ENCODE measurements at places on chromosomes 4 and X.

GRCh38 chr4:158826882-158827281 is 58.1 kb downstream of the FNIP2 start:
- DNase-seq = no peak

DNA sequence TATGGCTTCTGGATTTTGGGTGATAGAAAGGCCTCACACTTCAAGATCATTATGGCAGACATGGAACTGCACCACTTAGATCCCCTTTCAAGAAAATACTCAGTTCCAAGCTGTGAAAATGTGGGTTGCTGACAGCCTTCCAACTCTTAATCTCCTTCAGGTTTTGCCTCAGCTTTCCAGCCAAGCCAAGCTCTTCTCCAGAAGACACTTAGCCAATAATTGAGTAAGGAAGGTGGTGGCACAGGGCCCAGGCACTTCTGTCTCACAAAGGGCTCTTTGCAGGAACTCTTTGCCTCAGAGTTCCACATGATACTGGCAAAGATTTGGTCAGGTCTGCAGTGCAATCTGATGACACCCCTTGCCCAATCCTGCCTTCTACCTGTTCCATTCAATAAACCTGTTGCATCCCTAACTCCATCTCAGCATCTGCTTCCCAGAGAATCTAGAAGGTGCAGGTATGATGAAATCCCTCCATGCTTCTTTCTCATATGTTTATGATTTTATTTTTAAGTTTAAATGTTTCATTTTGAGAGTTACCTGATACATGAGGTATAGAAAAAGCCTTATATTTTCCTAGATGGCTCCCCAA is 30.6 kb downstream of the ANXA5 start:
- DNase-seq = no peak

DNA sequence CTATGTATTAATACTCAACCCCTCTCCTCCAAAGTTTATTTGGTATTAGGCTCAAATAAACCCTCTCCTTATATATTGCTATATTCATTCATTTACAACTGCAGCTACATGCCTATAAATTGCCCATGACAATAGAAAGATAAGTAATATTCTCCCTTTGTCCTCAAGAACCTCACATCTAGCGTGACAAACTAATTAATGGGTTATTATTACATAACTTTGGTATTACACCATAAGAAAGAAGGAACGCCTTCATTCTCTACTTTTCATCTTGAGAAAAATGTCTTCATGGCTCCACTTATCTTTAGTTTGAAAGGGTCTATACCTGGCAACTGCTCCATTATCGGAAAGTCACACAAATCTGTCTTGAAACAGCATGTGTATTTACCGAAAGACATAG is 157.7 kb upstream of the RASGEF1B start:
- DNase-seq = no peak

GRCh38 chrX:23482561-23482960 is 147.9 kb downstream of the PTCHD1 start:
- DNase-seq = no peak

DNA sequence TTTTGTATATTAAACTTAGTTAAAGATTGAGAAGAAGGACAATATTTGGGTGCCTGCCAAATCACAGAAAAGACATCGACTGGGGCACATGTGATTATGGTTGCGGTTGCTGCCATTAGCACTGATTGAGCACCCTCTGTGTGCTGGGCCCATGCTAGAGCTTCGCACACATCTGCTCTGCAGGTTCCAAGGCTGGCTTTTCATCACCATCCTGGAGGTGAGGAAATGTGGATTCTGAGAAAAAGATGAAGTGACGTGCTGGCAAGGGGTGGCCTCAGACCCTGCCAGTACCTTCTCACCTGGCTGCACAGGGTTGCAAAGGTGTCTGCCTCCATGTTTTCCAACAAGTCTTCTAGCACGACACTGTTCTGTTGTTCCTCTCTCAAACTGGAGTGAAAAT is 134.0 kb downstream of the EVC2 start:
- no peak for DNase-seq

- DNase-seq = no peak
These were observed 337.8 kb downstream of the ARHGAP24 start for GRCh38 chr4:85812776-85813175.

GRCh38 chr4:68469482-68469881 is 22.2 kb downstream of the TMPRSS11E start:
- no peak for DNase-seq

DNA sequence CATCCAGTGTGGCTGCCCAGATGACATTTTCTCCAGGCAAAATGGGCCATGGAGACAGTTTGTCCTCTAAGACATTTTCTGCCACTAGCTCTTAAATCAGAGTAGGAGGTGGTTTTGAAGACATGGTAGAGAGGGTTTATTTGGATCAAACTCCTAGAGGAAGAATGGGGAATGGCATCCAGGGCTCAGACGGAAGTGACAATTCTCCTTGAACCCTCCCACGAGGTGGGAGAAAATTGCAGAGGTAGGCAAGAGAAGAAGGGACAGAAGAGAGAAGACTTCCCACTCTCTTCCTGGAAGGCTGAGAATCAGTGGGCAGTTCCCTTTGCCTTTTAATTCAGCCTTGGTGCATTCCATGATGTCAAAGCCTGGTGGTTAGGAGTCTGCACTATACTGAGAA is 194.0 kb downstream of the SMIM20 start:
- no peak for DNase-seq

- DNase-seq = no peak
These were observed 57.6 kb downstream of the ENPEP start for GRCh38 chr4:110533590-110533910.

GRCh38 chrX:154529206-154529612 is 13.2 kb upstream of the FAM3A start:
- no peak for DNase-seq

GRCh38 chrX:39840581-39841093 is 257.1 kb downstream of the BCOR start:
- DNase-seq = no peak

DNA sequence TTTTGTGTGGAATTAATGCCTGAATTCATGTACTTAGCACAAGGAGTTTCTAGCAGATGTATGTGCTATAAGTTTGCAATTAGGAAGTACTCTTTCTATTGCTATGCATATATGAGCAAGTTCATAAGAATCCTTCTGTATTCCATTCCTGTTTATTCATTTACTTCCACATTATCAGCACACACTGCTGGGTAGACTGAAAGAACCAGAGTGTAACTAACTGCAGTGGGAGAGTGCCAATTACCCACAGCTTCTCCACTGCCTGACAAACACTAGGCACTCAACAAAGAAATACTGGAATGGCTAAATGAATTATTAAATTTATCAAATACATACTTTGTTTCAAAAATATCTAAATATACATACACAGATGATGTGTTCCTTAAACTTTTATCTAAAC is 219.6 kb downstream of the CAMK2D start:
- DNase-seq = no peak

GRCh38 chrX:4787971-4788370 is 1074.5 kb upstream of the PRKX start:
- DNase-seq = no peak

DNA sequence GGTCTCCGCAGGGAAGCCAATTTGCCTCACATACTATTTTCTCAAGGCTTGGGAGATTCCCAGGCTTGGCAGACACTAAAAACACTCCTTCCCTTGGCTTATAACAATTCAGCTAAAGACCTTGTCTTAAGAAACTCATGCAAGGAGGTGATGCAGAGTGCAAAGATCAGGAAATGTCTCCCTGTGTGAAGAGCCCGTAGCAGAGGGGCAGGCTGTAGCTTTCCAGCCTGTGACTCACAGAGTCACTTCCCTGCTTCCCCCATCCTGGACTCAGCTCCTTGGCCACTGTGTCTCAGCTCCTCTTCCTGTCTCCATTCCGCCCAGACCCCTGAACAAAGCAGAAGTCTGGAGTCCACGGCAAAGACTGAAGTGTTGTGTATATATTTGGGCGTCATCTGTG is 56.1 kb downstream of the KDR start:
- DNase-seq = no peak

GRCh38 chrX:115493015-115493414 is 68.0 kb upstream of the PLS3 start:
- DNase-seq = no peak

DNA sequence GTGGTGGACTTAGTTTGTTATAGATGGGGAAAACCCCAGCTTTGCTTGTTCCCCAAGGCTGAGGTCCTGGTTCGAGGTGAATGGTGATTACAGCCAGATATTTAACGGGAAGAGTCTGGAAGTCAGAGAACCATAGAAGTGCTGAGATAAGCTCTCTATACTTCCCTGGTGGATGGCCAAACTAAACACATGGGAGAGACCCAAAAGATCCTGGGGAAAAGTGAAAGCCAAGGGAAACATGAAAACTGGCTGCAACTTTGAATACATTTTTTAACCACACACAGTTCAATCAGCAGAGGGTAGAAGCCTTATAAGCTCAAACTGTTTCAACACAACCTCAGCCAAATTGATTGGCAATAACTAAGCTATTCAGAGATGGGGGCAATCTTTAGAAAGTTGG is 29.3 kb upstream of the SRPX start:
- DNase-seq = no peak

DNA sequence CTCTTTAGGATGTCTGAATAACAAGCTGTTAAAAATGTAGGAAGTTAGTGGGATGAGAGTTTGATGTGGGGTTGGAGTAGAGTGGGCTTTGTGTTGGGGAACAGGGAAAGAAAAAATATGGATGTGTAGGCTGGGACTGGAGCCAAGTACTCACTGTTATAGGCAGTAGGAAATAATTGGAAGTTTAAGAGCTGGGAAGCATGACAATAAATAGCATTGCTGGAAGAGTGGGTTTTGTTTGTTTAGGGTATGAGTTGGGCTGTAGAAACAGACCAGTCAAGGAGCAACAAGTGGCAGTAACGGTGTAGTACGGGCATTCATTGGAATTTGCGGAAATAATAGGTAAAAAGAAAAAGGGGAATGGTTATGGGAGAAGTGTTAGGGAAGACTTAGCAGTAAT is 81.6 kb downstream of the KDM6A start:
- no peak for DNase-seq

- DNase-seq = no peak
These were observed 49.9 kb downstream of the ACOX3 start for GRCh38 chr4:8390577-8390976.

Measured in stimulated activated CD4-positive, alpha-beta T cell treated with anti-CD3 and anti-CD28 coated beads, Interleukin-12 subunit alpha, Interleukin-12 subunit beta, amount 100 ng/mL, for 4 hours (primary cell).